ENCODE measurements at places on chromosomes 1 and 21.

GRCh38 chr1:94927405-94928175, 680 bp upstream of the CNN3 start:
- DNase-seq, result peak; percentile 75

DNA sequence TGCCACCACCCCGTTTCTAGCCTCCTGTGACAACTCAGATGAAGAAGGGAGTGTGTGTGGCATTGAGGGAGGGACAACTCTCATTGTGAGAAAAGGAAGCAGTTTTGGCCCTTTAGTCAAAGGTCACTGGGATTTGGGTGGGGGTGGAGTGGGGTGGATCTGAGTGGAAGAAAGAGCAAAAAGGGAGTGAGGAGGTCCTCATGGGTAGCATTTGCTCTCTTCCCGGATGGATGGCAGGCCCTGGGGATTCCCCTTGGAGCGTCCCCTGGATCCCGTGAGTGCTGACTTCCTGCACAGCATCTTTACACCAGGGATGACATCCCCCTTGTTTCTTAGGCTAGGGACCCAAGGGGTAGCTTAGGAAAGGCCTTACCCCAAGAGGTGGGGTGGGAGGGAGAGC, 460 bp downstream of the SERPINC1 start:
- DNase-seq, result no peak

- no peak for DNase-seq
Observed at GRCh38 chr1:70717656-70718055, 306.6 kb downstream of the CTH start.

DNA sequence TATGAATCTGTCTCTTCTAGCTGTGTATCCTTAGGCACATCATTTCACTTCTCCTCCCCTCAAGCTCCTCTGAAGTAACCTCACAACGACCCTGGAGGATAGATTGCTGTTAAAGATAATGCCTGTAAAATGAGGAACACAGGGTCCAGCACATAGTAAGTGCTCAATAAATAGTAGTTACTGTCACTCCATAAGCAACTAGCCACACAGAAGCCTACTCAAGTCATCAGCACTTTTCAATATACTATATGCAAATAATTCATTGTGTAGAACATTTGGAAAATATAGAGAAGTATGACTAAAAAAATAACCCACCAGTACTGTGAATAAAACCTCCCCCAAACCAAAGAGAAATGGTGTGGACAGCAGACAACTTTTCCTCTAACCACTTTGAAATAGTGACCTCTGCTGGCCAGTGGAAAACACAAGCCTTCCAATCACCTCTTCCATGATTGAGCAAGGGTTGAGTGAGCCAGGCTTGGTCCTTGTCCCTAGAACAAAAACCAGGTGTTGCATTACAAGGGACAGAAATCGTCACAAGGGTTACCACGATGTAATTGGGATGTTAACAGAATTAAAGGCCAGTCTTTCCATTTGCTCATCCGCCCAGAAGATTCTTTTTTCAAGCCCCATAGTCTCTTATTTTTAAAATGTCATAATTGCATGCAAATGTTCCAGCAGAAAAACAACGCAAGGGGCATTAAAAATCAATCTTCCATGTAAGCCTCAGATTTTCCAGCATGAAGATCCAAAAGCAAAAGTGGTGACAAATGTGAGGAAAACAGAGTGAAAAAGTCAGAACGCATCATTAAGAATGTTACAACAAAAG, 15.7 kb upstream of the GLIS1 start:
- DNase-seq, result peak; percentile 85

DNA sequence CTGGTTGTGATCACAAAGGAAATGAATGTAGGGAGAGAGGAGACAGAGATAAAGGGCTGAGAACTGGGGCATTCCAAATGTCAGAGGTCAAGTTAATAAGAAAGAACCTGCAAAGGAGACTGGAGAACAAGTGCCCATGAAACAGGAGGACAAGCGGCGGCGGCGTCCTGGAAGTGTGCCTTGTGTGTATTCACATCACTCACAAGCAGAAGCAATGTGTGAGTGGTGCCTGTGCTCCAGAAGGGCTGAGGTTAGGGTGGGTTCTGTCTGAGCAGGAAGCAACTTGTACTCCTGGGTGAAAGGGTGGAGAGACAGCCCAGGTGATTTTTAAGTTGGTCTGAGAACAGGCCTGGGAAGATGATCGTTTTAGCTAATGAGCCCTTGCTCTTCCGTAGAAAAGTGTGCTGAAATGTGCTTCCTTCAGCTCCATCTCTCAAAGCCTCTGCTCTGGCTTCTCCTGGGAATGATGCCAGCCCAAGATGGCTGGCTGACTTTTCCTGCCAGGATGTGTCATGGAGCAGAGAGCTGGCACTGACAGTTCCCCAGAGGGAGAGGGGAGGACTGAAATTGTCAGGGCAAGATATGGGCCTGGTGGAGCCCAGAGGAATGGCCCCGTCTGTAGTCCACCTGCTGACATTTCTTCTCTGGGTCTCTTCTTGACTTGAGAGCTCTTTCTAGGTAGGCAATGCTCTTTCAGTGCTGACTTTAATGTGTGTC, 25.1 kb upstream of the PLEKHA6 start:
- peak; percentile 51 for DNase-seq

DNA sequence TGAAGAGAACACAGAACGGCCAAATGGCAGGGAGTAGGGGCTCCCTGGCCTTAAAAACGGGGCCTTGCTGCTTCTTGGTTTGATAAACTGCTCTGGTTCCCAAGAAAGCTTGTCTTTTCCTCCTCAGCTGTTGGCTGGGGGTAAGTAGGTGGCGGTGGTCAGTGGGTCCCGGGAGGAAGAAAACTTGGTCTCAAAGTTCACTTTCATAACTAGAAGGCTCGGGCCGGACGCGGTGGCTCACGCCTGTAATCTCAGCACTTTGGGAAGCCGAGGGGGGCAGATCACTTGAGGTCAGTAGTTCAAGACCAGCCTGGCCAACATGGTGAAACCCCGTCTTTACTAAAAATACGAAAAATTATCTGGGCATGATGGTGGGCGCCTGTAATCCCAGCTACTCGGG, 47.3 kb upstream of the CTBS start:
- no peak for DNase-seq

DNA sequence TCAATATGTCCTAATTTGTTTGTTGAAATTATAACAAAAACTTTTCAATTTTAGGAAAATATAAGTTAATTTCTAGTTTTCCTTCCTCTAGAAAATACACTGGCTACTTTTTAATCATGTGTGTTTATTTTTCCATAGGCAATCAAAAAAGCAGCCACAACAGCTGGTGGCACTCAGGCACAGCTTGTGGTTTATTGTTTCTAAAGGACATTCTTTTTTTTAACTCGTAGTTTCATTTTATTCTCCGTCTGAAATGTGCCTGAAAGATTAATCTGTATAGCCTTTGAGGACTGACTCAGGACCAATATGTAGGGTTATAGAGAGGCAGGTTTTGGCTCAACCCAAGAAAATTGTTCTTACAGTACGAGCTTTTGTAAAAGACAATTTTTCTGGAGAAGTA, 20.7 kb upstream of the STX12 start:
- no peak for DNase-seq

GRCh38 chr1:5639106-5639722, 353.0 kb downstream of the NPHP4 start:
- no peak for DNase-seq

- DNase-seq, result no peak
Observed at GRCh38 chr1:154843636-154844296, 26.3 kb downstream of the KCNN3 start.

GRCh38 chr1:241964550-241965282, 7.1 kb downstream of the BECN2 start:
- DNase-seq, result no peak

GRCh38 chr1:165063181-165063965, 293.1 kb downstream of the LMX1A start:
- no peak for DNase-seq

DNA sequence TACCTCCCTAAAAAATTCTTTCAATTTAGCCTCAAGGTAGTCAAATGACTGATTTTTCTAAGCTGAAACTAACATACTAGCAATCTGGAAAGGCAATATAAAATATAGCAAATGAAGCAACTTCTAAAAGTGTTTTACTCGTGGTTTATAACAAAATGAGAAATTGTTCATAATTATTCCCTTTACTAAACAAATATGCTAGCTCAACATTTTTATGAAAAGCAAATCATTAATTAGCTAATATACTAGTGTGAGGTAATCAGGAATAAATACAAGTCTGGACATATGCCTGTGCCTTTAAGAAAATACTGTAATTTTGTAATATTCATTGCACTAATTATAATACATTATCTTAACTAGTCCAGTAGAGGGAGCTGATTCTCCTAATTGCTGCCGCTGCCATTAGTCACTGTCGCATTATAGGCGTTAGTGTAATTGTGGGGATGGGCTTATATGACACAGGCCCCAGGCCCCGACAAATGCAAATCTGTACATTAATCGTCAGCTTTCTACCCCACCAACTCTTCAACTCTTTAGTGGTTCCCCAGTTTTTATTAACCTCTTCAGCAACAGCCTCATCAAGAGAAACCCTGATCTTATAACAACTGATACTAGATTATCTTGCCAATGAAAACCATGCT, 160.9 kb downstream of the GABPA start:
- DNase-seq, result peak; percentile 50

GRCh38 chr21:39137248-39138178, 45.7 kb downstream of the PSMG1 start:
- DNase-seq, result peak; percentile 74

- no peak for DNase-seq
Observed at GRCh38 chr1:243910607-243911006, 60.6 kb upstream of the AKT3 start.

- no peak for DNase-seq
Observed at GRCh38 chr1:180278596-180279395, 48.7 kb downstream of the LHX4 start.

GRCh38 chr21:42781150-42781970, 98.0 kb downstream of the WDR4 start:
- peak; percentile 29 for DNase-seq

GRCh38 chr1:157626099-157626498, 28.2 kb upstream of the FCRL4 start:
- no peak for DNase-seq

DNA sequence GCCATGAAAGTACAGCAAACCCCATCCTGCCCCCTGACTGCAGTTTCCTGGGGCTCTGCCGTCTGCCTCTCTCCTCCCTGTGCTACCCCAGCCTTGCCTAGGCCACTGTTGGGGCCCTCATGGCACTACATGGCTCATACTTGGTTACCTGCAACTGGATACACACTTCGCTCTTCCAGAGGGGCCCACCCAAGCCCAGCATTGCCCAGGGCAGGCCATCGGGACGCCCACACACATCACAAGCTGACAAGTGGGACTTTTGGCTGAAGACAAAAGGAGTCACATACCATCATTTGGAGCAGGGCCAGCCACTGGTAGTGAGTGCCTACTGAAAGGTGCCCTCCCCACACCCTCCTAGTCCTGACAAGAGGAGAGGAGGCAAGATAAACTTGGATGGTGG, 82.8 kb downstream of the CD247 start:
- no peak for DNase-seq

GRCh38 chr1:200960948-200961340, 62.6 kb downstream of the KIF21B start:
- DNase-seq, result no peak

DNA sequence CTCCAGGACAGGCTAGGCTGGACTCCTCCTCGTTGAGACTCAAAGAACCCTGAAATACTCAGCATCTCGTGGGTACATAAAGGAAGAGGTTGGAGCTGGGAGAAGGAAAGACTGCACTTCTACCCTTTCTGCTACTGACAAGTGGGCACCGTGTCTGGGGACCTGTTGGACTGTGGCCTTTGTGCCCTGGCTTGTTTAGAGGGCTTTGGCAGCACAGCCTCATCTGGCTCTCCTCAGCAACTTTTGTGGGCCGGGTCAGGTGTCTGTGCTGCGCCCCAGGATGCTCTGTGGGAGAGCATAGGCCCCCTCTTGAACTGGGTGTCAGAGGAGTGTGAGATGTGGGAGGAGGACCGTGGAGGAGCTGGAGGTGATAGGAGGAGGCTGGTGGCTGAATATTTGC, 142.4 kb downstream of the FCRL5 start:
- DNase-seq, result no peak

- DNase-seq, result no peak
Observed at GRCh38 chr1:204331847-204332487, 27.8 kb downstream of the PLEKHA6 start.

DNA sequence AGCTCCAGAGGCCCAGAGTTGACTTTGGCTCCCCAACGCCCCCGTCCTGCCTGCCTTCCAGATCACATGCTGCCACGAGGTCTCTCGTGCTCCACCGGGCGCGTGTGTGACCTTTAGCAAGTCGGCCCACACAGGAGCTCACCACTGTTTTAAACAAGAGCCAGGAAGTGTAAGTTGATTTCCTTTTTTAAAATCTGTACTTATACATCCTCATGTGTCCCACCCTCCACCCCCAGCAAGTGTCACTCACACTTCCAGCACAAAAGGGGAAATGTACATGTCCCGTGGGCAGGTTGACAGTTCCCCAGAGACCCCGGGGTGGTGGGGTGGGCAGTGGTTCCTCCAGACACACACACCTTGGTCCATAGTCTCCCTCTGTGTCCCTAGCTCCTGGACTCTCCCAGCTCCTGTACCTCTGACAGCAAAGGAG, 84.4 kb downstream of the STUM start:
- no peak for DNase-seq

DNA sequence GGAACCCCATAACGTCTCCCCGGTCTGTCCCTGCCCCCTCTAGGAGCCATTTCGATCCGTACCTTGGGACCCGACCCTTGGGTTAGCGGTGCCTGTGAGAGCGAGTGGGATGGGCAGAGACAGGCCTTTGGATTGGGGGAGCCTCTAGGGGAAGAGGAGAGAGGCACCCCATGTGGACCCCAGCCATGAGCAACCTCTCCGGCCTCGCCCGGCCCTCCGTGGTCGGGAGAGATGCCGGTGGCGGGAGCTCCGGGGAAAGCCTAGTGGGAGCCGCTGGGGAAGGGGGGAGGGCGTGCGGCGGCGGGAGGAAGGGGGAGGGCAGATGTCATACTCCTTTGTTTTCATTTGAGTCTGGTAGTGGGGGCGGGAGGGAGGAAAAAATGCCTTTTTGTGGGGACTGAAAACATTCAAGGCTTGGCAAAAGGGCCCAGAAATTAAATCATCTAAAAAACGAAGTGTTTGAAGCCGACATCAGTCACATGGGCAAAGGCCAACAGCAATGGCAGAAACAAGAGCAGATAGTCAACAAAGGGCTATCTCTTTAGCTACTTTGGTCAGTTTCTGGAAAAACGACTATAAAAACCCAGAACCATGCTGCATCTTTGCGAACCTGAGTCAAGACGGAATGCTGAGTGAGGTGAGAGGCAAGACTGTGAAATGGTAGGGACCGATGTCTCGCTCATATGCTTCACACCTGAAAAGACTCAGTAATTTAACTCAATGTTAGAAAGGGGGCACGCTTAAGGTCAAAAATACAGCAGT, 758 bp downstream of the PTBP2 start:
- DNase-seq, result peak; percentile 78
